ENCODE measurements at places on chromosomes 1 and 21.

DNA sequence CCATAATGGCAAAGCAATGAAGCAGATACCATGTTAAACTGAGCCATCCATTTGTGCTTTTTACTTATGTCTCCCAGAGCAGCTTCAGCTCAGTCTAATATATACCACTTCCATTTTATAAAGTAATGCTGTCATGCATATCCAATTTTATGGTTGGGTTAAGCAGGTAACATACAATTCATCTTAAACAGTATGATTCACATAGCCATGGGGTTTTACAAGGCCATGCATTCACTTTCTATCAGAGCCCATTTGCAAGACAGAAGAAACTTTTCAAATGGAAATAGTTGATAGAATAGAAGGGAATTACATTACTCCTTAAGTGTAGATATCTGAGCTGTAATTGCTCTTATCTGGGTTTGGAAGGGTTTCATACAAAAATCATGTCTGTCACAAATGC lies 580.5 kb upstream of the CXADR start:
- no peak for DNase-seq

GRCh38 chr1:61121631-61122030 lies 39.3 kb downstream of the NFIA start:
- DNase-seq: no peak

DNA sequence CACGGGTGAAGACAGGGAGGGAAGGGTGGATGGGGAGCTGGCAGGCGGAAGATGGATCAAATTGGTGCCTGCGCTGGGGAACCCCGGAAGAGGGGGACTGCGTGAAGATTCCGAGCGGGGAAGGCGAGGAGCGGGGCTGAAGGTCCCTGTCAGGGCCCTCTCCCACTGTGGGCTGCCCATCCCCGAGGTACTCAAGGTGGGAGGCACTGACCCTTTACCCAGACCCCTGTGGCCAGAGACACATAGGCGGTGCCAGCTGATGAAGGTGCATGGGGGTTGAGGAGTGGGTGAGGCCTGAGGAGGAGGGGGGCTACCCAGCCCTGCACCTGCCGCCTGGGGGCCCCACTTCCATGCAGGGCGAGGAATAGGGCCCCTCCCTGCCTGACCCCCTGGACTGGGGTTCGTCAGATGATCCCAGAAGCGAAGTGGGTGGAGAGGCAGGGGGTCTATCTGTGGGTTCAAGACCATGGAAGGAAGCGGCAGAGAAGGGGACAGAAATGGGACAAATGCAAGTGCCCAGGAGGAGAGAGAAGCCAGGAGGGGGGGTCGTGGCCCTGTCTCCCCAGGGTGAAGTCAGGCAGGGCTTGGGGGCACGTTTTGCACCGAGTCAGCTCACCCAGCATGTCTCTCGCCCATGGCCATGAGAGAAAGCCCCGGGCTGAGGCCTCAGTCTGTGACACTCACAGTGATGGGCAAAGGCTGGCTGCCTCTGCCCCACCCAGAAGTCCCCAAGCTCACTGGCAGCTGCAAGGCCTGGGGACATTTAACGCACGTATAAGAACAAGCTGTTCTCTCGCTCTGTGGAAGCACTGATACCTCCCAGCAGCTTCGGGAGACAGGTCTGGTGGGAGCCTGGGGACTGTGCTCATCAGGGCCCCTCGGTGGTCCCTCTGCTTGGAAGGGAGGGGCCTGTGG lies 7.0 kb upstream of the MMEL1 start:
- no peak for DNase-seq

GRCh38 chr1:237029240-237029639 lies 12.7 kb upstream of the RYR2 start:
- no peak for DNase-seq

DNA sequence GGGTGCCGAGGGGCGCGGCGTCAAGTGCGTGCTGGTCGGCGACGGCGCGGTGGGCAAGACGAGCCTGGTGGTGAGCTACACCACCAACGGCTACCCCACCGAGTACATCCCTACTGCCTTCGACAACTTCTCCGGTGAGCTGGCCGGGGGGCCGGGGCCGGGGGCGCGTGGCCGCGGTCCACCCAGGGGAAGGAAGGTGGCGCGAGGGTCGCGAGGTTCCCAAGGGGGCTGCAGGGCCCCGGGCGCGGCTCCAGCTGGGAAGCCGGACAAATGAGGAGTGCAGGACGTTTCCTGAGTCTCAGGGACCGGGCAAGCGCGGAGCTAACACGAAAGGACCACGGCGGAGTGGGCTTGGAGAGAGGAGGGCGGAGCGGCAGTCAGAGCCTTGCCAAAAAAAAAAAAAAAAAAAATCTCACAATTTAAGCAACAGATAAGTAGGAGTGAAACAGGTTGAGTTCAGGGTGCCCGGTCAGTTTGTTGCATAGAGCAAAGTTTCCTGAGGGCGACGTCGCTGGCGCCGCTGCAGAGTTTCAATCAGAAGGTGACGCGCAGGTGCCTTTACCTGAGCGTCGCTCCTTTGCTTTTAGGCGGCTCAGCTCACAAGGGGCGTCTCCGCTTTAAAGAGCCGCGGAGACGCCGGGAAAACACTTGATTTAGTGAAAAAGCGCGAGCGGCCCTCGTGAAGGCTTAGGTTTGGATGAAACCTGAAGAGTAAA lies 750 bp downstream of the RHOU start:
- DNase-seq: peak; percentile 74

GRCh38 chr21:41228006-41228370 lies 60.0 kb downstream of the BACE2 start:
- DNase-seq: no peak

- DNase-seq: no peak
These were observed 141.4 kb upstream of the ZNHIT6 start for GRCh38 chr1:85849660-85850059.

DNA sequence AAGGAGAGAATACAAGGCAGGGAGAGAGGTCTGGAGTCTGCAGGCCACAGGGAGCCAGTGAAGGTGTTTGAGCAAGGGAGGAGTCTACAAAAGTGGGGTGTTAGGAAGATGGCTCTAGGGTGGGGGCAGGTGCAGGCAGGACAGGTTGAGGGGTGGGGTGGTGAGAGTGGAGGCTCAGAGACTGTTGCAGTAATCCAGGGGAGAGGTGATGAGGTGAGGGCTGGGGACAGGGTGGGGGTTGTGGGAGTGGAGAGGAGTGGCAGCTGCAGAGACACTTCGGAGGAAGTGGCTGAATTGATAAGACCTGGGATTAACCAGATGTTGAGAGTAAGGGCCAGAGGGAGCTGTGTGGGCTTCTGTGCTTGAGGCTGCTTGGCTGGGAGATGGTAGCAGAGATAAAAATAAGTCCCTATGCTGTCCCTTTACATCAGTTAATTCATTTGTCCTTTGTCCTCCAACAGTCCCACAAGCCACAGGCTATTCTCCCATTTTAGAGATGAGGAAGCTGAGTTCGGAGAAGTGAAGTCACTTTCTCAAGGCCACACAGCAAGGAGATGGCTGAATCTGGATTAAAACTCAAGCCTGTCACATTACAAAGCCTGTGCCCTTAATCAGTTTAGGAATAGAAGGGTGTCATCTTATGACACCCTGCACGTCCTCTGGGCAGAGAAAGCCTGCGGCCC lies 54.8 kb upstream of the SYNC start:
- no peak for DNase-seq

GRCh38 chr1:176843352-176844297 lies 320.9 kb downstream of the ASTN1 start:
- no peak for DNase-seq

DNA sequence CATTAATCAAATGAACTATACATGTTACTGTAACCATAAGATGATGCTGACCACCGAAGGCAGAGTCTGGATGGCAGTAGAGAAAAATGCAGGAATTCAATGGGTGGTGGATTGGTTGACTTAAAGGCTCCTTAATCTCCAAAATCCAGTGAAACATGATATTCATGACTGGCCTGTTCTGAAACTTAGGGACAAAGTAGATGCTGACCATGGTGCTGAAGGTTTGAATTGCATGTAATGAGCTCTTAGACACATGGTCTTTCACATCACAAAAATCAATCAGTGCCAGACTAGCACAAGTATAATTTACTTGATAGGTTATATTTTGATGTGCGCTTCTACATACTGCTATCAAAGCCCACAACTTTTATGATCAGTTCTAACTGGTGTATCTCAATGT lies 30.9 kb upstream of the NTMT2 start:
- DNase-seq: no peak

GRCh38 chr1:46303872-46304326 lies 401 bp downstream of the UQCRH start:
- DNase-seq: no peak

GRCh38 chr1:172416496-172417035 lies 3.9 kb upstream of the C1orf105 start:
- no peak for DNase-seq

- DNase-seq: no peak
These were observed 29.6 kb downstream of the LGALS8 start for GRCh38 chr1:236553370-236553769.

DNA sequence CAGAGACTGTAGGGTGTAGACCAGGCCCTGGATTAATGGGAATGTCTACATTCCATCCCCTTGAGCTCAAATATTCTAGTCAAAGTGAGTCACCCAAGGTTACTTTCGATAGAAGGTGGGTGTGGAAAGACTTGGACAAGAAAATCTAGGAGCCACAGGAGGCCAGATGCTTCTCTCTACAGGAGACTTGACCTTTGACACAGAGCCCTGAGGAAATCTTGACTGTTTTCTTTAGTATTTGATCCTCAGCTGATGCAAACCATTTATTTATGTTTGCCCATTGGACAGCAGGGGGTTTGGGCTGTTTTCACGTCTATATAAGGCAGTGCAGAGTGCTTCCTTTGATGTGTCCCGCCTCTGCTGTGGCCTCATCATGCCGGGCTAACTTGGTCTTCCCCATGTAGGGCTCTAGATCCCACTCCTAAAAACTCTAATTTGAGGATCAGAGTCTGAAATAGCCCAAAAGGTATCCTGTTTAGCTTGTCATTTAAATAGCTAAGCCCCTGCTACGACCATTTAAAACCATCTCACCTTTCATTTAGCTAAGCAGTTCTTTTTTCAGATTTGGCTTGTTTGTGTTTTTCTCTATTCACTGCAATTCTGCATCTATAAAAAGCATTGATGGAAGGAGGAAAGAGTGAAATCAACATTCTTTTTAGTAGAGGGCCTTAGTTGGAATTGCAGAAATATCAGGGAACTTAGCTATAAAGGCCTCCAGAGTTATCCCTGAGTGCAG lies 15.5 kb upstream of the MAP3K7CL start:
- DNase-seq: no peak

- no peak for DNase-seq
These were observed 117.7 kb upstream of the SGIP1 start for GRCh38 chr1:66416295-66416694.

GRCh38 chr1:7558921-7559869 lies 211.9 kb upstream of the VAMP3 start:
- peak; percentile 75 for DNase-seq

- DNase-seq: no peak
These were observed 28.4 kb downstream of the EVI5 start for GRCh38 chr1:92756537-92756936.

DNA sequence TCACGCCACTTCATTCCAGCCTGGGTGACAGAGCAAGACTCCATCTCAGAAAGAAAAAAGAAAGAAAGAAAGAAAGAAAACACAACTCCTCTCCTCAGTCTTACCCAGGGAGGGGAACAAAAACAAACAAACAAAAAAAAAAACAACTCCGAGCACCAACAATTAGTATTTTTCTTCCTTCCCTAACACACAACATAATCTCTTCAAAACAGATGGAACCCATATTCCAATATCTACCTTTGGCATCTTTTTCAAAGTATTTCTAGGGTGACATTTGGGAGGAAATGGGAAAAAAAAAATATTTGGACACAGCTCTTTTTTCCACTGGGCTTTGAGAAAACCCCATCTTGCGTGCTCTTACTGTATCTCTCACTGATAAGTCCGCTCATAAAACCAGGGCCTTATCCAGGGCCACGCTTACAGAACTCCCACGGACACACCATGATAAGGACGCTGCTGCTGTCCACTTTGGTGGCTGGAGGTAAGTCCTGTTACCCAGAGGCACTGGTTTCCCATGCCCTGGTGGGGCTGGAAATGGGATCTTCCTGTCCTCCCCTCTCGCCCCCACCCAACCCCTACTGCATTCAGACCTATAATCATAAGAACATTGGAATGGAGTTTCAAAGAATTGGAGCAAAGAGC lies at the start of gene CELA2A:
TSS of gene CELA2A (plus strand) at position 420 of the 642 bp plus-strand sequence. CDS start at position 442, 22 bp downstream.
- no peak for DNase-seq

- DNase-seq: no peak
These were observed 1.5 kb downstream of the RAP1A start for GRCh38 chr1:111621050-111621449.

GRCh38 chr21:46504666-46505065 lies 46.0 kb downstream of the DIP2A start:
- DNase-seq: no peak

DNA sequence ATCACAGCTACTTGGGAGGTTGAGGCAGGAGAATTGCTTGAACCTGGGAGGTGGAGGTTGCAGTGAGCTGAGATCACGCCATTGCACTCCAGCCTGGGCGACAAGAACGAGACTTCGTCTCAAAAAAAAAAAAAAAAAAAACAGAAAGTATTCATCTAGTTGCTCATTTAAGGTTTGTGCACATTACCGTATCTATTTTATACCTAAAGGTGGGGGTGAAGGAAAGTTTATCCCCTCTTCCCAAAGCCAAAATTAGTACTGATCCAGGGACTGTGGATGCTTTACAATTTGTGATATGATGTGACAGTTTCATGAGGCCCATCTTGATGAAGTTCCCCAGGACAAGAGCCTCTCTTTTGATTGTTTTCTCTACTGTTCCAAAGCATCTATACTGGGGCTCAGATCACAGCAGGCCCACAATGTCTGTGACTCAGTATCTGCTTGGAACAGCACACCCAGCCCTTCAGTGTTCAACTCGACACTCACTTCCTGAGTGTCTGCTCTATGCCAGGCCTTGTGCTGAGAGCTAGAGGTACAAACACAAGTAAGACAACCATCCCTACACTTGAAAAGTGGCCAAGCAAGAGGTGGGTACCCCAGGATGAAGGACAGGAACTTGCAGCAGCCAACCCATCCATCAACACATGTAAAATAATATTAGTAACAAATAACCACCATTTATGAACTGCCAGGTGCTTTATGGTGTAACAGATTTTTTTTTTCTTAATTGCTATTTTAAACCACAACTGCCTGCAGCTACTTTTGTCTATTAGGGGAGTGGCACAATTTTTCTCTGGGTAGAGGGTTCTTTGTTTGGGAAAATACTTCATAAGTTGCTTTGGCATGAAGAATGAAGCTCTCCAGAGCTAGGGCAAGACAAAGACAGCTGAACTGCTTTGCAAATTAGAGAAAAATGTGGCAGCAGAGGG lies 29.0 kb upstream of the KHDRBS1 start:
- no peak for DNase-seq

- DNase-seq: no peak
These were observed 59.1 kb downstream of the NFIA start for GRCh38 chr1:61141288-61142042.

- DNase-seq: no peak
These were observed 4.7 kb upstream of the PTPRF start for GRCh38 chr1:43526002-43526401.

GRCh38 chr1:3275471-3276340 lies 178.8 kb upstream of the ARHGEF16 start:
- DNase-seq: peak; percentile 84

DNA sequence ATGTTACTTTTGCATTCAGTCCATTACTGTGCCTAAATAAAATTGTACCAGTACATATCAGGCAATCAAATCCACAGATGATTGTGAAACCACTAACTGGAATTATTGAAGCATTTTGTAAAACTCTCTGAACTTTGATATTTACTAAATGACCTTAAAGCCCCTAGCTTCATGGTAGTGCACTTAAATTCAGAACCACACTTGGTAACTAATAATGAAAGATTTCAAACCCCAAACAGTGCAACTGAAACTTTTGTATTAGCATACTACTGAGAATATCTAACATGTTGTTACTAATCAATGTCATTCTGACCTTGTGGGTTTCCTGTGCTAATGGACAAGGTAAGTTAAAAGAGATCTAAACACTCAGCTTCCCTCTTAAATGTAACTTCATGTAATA lies at the start of gene CFHR3:
TSS of gene CFHR3 (plus strand) at position 238 of the 400 bp plus-strand sequence. CDS start at position 285, 47 bp downstream.
- DNase-seq: no peak

All from aorta (tissue), 5 donors.